T47D (cell line): ENCODE measurements at places on chromosomes 11 and 22.

DNA sequence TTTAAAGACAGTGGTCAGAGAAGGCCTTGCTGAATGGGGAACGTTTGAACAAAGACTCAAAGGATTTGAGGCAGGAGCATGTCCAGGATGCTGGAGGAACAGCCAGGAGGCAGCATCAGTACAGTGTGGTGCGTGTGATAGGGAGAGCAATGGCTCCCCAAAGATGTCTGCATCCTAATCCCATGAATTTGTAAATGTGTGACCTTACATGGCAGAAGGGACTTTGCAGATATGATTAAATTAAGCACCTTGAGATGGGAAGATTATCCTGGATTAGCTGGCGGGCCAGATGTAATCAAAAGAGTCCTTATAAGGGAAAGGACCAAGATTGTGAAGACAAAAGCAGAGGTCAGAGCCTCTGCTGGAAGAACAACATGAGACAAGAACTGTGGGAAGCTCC lies 24.6 kb upstream of the FAT3 start:
- no peak for DNase-seq

DNA sequence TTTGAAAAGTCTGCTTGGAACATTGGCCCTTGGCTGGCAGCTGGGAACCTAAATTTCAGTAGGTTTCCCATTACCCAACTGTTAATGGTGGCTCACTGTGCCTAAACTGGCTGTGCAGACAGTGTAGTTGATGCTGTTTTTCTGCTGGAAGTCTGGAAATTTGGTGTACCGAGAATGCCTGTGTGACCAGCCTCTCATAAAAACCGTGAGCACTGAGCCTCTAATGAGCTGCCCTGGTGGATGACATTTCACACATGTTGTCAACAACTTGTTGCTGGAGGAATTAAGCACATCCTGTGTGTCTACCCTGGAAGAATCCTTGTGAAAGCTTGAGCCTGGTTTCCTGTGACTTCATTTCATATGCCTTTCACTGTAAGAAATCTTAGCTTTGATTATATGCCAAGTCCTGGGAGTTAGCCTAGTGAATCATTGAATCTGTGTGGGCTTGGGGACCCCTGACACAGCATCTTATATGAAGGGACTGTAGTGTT lies 131.1 kb downstream of the LDLRAD3 start:
- no peak for DNase-seq

DNA sequence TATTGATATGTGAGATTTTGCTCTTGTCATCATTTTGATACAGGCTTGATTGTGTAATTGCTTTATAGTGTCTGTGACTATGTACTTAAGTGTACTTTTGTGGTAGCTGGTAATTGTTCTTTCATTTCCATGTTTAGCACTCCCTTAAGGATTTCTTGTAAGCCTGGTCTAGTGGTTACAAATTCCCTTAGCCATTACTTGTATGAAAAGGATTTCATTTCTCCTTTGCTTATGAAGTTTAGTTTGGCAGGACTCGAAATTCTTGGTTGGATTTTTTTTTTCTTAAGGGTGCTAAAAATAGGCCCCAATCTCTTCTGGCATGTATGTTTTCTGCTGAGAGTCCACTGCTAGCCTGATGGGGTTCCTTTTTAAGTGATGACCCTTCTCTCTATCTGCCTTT lies 346.8 kb downstream of the JRKL start:
- DNase-seq = no peak

DNA sequence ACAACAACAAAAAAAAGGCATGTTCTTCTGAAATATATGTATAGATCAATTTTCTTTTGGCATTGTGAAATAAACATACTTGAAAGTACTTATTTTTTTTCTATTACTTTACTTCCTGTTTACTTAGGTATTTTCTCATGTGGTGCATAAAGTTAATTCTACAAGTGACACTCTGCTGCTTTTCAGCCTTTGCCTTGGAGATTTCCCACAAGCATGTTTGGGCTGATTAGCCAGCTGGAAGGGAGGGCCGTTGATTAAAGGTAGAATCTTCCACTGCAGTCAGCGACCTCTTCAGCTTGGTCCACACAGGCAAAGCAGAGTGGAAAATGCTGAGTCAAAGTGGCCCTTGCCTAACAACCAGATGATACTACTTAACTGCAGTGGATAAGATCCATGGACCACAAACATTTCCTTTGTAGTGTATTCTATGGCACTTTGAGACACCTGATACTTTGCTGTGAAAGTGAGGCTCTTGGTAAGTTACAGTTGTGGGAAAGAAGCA lies 176.0 kb downstream of the ARHGAP42 start:
- no peak for DNase-seq

DNA sequence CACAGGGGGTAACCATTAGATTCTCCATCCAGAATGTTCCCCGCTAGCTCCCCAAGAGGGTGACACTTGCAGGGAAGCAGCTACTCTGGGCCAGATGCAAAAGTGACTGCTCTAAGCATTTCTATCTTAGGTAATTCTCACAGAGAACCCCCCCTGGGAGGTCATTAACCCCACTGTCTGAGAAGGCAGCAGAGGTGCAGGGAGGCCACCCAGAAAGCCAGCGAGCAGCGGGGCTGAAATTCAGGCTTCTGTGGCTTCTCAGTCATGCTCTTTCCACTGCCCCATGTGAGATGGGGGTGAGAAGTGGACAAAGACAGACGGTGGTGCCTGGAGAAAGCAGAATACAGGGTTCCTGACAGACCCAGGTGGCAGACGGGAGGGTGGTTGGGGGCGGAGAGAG lies 114.4 kb upstream of the ASPHD2 start:
- DNase-seq = no peak

DNA sequence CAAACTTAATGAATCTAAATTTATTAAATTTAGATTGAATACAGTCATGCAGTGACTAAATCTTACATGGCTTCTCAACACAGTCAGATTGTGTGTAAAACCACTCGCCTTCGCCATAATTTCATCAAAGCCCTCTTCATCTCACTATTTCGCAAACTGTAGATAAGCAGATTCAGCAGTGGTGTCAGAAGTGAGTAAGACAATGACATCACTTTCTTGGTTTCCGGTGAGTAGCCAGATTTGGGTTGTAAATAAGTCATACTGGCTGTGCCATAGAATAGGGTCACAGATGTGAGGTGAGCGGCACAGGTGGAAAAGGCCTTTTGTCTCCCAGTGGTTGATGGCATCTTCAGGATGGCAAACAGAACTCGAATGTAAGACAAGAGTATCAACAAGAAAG lies 3.4 kb downstream of the OR10A6 start:
- DNase-seq = no peak
